ENCODE measurements at places on chromosomes 1 and 21.

GRCh38 chr1:91929250-91929649 is 20.0 kb upstream of the BRDT start:
- no peak for DNase-seq

- peak; percentile 15 for DNase-seq
Observed at GRCh38 chr1:2448098-2448445, 28.0 kb upstream of the PLCH2 start.

GRCh38 chr21:33301632-33302002 is 23.2 kb upstream of the IFNAR1 start:
- no peak for DNase-seq

DNA sequence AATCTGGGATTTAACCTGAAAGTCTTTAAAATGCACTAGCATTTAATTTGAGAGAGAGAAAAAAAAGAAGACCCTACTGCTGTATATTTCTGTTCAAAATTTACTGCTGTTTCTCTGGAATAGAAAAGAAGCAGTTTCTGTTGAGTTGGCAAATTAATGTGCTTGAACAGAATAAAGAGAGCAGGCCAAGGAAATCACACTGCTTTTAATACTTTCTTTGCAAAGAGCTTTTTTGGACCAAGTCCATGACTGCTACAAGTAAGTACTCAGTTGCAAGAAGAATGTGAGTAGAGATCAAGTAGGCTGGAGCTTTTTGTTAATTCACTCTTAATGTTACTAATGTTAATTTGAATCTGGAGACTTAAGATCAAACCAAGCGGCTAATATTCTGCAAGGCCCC is 336.2 kb upstream of the SGIP1 start:
- no peak for DNase-seq

- no peak for DNase-seq
Observed at GRCh38 chr1:235101558-235102258, 26.9 kb downstream of the TOMM20 start.

GRCh38 chr21:23401278-23401677 is 2206.0 kb downstream of the MRPL39 start:
- no peak for DNase-seq

DNA sequence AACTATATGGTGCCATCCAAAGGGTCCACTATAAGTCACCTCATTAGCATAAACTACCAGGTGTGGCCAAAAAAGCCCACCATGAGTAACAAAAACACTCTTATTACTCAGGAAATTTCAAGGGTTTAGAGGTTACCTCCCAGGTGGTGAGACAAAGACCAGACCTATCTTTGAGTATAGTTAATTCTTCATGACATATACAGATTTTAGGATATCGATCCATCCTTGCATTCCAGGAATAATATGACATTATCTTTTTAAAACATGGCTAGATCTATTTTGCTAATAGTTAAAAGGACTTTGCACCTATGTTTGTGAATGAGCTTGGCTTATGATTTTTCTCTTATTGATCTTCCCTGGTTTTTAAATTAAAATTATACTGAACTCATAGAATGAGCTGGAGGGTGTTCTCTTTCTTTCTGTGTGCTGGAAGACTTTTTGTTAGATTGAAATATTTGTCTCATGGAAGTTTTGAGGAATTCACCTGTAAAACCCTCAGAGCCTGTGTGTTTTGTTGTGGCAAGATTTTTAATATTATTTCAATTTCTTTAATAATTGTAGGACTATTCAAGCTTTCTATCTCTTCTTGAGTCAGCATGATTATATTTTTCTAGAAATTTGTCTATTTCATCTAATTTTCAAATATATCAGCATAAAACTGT is 138.7 kb upstream of the SLC45A1 start:
- no peak for DNase-seq

DNA sequence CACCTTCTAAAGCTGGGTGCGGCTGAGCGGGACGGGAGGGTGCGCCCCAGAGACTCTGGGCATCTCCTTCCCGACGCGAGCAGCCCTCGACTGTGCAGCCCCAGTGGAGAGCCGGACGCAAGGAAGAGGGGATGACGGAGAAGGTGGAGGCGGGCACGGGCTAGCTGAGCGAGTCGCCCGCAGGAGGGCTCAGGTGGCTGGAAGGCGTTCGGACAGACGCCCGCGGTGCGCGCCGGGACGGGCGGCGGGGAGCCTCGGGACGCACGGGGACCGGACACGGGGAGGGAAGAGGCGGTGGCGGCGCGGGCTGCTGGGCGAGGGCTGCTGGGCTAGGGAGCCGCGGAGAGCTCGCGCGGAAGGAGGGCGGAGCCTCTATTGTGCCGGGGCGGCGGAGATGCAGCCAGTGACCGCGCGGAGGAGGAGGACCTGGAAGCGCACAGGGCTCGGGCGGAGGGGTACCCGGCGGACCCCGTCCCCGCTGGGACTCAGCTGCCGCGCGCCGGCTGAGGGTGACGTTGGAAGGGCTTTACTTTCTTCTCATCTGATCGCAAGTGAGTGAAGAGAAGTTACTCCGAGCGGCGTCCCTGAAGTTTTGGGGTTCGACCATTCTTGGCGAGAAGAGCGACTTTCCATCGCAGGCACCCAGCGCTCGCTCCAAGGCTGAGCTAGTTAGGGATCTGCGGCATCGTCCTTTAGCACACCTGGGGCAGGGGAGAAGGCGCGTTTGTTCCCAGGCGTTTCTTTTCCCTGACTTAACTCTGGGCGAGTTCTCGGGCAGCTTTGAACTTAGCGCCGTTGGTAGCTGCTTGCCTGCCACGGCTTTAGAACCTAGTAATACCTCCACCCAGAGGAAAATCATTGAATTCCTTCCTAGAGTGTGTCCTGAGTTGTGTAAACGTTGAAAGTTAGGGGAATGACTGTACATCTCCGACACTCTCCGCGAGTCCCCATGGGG is at the start of gene OLFML2B:
OLFML2B (minus strand) TSS at position 323 of the 955 bp plus-strand sequence. CDS start 439 bp downstream, outside the sequence.
- peak; percentile 84 for DNase-seq

- no peak for DNase-seq
Observed at GRCh38 chr1:207825409-207825695, 73.5 kb downstream of the CD46 start.

DNA sequence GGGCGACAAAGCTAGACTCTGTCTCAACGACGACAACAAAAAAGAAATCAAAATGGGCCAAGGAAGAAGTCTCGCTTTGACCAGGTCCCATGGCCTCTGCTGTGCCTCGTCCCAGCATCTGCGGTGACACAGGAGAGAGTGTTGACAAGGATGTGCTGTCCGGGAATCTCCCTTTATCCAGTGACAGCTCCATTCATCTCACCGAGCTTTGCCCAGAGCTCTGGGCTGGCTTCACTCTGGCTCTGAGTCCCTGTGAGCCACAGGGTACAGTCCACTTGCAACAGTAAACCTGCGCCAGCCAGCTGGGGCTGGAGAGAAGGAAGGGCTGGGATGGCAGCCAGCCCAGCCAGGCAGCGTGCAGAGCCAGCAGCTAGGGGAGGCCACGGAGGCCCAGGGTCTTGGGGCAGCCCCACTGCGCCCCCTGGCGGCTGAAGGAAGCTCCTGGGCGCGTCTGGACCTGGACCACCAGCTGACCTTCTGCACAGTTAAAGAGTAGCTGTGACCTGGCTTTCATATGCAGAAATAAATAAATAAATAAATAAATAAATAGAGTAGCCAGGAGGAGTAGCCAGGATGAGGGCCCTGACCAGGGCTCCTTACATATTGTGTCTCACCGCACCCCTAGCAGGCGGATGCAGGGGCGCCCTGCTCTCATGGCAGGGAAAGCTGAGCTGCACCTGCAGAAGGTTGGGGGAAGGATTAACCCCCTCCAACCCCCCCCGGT is 29.7 kb downstream of the ENO1 start:
- peak; percentile 94 for DNase-seq

GRCh38 chr1:218200979-218201378 is 84.1 kb upstream of the RRP15 start:
- DNase-seq: no peak

DNA sequence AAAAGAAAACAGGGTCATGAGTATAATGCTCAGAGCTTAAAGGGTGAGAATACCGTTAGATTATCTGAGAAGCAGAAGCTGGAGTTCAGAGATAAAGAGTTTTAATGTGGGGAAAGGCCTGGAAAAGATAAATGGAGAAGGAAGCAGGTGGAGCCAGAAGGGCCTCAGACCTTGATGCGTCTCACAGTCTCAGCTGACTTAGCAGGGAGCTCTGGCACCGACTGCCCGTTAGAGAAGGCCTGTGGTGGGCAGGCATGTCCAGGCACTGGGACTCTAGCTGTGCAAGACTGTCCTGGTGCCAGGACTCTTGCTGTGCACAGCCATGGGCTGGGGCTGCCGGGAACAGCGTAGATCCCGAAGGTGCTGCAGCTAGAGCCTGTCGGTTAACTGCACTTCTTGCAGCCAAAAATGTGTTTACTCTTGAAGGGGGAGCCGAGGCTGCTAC is 3.8 kb upstream of the SLAMF9 start:
- DNase-seq: no peak

GRCh38 chr1:26145041-26145959 is 13.6 kb upstream of the FAM110D start:
- peak; percentile 90 for DNase-seq

GRCh38 chr1:209645574-209646452 is 6.4 kb downstream of the LAMB3 start:
- DNase-seq: no peak

DNA sequence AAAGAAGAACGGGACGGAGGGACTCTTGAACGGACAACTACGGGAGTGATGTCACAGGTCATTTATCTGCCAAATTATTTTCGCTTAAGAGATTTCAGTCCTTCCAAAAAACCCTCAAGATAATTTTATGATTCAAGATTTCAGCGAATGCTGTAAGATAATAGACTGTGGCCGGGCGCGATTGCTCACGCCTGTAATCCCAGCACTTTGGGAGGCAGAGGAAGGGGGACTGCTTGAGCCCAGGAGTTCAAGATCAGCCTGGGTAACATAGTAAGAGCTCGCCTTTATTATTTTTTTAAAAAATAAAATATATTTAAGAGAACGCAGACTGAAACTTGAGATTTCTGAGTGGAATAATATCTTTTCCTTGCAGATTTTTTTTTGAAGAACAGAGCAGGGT is 609 bp downstream of the RWDD2B start:
- no peak for DNase-seq

GRCh38 chr1:45337630-45338325 is 2.2 kb upstream of the TOE1 start:
- DNase-seq: no peak

- DNase-seq: no peak
Observed at GRCh38 chr1:239067058-239067457, 319.3 kb upstream of the CHRM3 start.

DNA sequence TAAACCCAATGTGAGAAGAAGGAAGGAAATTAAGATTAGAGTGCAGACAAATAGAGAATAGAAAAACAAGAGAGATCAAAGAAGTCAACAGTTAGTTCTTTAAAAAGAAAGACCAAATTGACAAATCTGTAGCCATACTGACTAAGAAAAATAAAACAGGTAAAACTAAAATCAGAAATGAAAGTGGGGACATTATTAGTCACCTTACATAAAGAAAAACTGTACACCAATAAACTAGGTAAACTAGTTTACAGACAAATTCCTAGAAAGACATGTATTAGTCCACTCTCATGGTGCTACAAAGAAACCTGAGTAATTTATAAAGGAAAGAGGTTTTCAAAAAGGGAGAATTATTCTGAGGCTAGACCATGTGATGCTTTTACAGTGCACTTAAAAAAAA is 22.3 kb downstream of the BLZF1 start:
- DNase-seq: no peak

GRCh38 chr1:217135987-217136894 is 413.0 kb upstream of the ESRRG start:
- no peak for DNase-seq

- no peak for DNase-seq
Observed at GRCh38 chr1:80987824-80988223, 812.9 kb upstream of the ADGRL2 start.

- no peak for DNase-seq
Observed at GRCh38 chr1:23867542-23867894, 572 bp downstream of the FUCA1 start.

- peak; percentile 64 for DNase-seq
Observed at GRCh38 chr1:186740324-186740723, 60.1 kb upstream of the PTGS2 start.

DNA sequence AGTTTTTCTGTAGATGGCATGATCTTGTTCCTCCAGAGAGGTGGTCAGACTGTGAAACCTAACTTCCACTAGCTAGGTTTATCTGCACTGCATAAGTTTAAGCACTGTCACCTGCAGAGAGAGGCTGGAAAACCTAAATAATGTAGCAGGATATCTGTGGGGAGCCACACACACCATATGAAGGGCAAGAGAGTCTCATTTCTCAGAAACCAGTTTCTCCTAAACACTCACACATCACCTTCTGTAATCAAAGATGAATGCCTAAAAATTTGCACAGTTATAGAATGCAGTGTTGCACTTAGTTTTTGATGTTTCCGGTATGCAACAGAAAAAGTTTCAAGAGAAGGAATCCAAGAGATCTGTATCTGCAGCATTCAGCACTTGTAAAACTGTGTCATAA is 654.6 kb downstream of the ADGRL2 start:
- DNase-seq: no peak

- peak; percentile 65 for DNase-seq
Observed at GRCh38 chr1:226082959-226083301, 20.4 kb downstream of the H3-3A start.

DNA sequence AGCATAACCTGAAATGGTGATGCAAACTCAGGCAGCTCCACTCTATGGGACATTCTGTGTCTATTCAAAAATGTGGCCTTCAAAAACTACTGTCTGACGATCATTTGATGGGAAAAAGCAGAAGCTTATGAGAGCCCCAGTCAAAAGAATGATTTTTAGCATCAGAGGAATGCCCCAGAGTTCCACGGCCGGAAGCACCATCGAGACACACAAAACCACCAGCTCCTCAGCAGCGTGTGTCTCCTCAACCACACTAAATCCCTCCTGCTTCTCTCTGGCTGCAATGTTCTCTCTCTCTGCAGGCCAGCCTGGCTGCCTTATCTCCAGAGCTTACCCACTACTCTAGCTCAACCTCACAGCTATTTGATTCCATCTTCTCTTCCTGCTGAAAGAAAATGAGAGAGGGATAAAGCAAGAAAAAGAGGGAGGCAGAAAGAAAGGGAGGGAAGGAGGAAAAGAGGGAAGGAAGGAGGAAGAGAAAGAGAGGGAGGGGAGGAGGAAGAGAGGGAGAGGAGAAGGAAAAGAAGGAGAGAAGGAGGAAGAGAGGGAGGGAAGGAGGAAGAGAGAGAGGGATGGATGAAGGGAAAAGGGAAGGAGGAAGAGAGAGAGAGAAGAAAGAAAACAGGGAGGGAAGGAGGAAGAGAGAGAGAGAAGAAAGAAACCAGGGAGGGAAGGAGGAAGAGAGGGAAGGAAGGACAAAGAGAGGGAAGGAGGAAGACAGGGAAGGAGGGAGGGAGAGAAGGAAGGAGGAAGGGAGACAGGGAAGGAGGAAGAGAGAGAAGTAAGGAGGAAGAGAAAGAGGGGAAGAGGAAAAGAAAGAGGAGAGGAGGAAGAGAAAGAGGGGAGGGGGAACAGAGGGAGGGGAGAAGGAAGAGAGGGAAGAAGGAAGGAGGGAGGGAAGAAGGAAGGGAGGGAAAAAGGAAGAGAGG is 33.5 kb upstream of the LAPTM5 start:
- DNase-seq: peak; percentile 71

DNA sequence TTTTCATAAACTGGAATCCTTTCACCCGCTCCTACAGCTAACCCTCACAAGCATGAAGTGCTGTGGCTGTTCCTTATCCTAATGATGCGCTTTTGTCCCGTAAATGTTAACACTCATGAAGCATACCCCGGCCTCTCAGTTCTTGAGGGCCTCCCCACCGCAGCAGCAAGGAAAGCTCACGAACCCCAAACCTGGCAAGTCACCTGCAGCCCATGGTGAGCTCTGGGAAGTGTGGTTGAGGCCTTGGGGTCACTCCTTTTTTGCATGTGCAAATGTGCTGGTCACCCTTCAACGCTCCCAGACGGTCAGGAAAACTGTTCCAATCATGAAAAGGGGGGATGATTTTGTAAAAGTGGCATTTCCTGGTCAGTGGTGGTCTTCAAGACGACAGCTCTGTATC is 124.6 kb downstream of the PRDM2 start:
- DNase-seq: no peak

Data from suppressor macrophage treated with lipopolysaccharide for 1 hour (primary cell).